ENCODE measurements at places on chromosomes 11 and 22.

DNA sequence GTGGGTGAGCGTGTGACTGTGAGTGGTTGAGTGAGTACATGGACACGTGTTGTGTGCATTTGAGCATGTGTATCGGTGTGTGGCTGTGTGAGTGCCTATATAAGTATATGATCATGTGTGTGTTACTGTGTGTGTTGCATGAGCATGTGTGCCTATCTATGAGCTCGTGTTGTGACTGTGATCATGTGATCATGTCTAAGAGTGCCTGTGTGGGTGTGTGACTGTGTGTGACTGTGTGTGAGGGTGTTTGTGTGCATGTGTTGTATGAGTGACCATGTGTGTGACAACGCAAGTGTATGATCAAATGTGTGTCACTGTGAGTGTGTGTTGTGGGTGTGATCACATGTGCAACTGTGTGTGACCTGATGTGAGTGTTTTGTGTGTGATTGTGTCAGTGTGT lies 88.8 kb downstream of the UBASH3B start:
- DNase-seq: no peak

DNA sequence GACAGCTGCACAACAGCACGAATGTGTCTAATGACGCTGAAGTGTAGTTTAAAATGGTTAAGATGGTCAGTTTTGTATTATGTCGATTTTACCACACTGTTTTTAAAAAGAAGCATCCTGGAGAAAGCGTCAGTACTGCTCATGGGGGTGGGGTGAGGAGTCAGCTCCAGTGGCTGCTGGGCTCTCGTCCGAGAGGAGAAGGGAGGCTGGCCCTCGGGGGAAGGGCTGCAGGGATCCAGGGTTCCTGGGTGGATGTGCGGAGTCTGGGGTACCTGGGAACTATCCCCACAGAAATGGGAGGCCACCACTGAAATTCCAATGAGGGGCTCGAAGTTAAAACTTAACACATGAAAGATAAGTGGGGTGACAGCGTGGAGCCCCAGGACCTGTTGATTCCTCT lies 11.9 kb downstream of the C11orf21 start:
- DNase-seq: no peak

DNA sequence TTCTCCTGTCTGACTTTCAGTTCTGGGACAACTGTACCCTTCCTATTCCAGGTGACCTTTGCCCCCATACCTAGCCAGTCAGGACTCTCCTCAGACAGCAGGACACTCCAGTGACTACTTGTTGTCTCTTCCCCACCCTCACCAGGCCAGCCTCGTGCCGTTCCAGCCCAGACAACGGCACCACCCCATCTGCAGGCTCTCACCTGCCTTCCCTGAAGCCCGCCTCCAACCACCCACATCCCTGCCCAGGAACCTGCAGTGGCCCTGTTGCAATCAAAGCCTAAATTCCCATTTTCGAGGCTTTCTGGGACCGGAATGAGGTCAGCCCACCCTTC lies 3.7 kb downstream of the IL2RB start:
- no peak for DNase-seq

GRCh38 chr11:58330861-58331260 lies 28.0 kb downstream of the OR5B17 start:
- no peak for DNase-seq

GRCh38 chr11:70353900-70354568 lies 44.3 kb upstream of the CTTN start:
- DNase-seq: no peak

- peak; percentile 25 for DNase-seq
Measured at GRCh38 chr11:67572747-67573419, 10.7 kb upstream of the GSTP1 start.

GRCh38 chr11:72807792-72808191 lies 6.4 kb upstream of the ATG16L2 start:
- DNase-seq: no peak

DNA sequence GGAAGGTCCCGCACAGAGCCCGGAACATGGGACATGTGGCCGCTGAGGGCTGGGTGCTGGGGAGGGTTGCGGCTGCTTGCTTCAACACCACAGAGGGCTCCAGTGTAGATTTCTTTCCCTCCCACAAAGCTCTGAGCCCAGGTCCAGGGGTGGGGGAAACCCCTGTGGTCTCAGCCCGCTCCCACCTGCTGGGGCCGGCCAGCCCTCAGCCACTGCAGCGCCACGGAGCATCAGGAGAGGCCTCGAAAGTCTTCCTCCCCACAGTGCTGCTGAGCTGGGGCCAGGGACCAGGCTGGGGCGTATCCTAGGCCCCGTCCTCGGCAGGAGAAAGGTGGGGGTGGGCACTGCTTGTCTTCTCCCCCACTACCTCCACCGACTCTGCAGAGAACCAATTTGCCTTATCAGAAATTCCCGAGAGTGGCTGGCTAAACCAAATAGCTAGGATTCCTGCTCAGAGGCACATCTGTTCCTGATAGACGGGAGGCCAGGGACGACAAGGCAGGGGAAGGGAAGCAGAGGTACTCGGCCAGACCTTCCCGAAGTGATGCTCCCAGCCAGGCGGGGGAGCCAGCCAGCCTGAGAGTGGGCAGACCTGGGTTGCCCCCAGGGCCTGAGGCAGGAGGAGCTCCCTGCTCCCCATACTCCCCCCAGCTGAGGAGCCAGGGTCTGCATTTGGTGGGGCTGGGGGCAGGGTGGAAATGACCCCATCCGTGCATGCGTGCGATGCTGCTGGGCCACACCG lies 18.7 kb downstream of the IGF2 start:
- DNase-seq: no peak

- DNase-seq: no peak
Measured at GRCh38 chr11:94665116-94665659, 98.0 kb downstream of the PIWIL4 start.

DNA sequence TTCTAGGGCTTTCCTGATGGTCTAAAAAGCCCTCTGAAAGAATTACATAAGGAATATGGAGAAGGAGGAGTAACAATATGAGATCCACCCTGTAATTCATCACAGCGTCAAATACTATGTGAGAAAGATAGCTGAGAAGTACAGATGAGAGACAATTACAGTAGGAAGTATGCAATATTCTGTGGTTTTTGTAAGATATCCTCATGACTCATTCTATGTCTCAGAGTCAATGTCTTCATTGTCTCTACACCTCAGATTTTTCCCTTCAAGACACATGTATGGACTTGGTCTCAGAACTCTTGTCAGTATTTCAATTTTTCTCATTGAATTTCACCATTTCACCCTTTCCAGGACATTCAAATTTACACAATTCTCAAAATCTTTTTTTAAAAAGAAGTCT lies 343.3 kb upstream of the CTSC start:
- no peak for DNase-seq

GRCh38 chr11:328012-328411 lies 7.4 kb upstream of the IFITM3 start:
- DNase-seq: no peak

- no peak for DNase-seq
Measured at GRCh38 chr11:78810559-78811009, 235.9 kb upstream of the NARS2 start.

DNA sequence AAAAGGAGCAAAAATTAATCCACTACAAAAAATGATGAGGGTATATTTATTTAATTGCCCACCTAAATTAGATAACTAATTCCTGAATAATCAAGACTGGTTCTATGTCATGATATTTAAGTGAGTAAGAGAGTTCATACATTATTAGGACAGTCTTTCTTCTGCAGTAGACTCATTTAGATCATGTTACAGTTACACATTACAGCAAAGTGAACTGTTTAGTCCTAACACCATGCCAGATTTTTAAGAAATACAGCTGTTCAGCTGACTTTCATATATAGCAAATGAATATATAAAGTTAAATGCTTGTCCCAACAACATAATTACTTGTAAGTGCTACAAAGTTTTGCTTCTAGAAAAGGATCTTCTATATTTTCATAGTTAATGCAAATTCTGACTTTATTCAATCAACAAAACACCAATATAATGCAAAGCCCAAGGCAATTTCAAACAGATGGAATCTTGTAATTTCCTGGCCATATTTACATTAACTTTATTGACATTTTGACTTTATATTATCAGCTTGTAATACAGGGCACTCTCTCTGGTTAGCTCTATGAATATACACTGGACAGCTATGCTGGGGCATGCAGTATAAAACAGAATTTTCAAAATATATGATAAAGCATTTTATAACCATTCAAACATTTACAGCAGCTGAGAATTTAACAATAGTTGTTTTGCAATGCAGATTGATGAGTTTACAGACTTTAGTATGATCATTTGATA lies 45.7 kb upstream of the TP53AIP1 start:
- DNase-seq: no peak

GRCh38 chr11:64232182-64232966 lies 2.0 kb upstream of the VEGFB start:
- no peak for DNase-seq

- no peak for DNase-seq
Measured at GRCh38 chr11:8251616-8252295, 11.9 kb downstream of the LMO1 start.

DNA sequence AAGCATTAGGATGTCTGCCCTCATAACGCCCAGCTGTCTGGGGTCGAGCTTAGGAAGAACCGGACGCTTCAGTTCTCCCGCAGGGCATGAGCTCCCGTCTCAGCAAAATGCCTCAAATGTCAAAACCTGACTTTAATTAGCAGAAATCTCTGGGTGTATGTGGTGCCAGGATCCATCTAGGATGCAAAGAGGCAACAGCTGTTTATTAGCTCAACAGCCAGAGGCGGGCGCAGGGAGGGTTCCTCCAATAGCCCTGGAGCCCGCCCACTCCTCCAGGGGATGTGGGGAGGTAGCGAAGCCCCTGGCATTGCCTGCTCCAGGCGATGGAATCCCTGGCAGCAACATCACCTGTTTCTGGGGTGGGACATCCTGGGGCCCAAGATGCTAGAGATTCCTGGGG lies 39.4 kb upstream of the RTL6 start:
- no peak for DNase-seq
